OCI-LY7 (cell line): ENCODE measurements at places on chromosomes 4 and X.

DNA sequence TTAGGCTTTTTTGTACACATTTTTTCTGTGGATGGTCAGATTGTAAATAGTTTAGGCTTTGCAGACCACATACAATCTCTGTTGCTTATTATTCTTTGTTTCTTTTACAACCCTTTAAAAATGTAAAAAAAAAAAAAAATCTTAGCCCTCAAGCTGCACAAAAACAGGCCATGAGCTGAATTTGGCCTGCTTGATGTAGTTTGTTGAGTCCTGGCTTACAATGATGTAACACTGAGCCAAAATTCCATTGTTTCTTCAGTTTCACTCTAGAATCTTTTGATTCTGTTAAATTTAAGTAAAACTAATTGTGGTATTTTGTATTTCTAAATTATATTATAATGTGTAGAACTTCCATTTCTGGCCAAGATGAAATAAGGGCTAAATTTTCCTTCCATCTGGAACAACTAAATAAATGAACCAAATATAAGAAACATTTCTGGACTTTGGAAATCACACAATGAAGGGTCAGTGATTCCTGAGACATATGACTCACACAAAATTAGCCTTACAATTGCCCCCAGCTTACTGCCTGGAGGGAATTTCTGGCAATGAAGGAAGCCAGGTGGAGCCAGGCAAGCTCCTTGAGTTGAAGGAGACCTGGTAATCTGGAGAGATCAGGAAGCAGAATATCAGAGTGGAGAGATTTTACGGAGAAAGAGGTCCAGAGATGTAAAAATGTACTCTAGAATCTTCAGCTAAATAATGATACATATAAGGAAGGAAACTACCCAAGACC, 29.8 kb downstream of the IQCM start:
- no peak for DNase-seq

DNA sequence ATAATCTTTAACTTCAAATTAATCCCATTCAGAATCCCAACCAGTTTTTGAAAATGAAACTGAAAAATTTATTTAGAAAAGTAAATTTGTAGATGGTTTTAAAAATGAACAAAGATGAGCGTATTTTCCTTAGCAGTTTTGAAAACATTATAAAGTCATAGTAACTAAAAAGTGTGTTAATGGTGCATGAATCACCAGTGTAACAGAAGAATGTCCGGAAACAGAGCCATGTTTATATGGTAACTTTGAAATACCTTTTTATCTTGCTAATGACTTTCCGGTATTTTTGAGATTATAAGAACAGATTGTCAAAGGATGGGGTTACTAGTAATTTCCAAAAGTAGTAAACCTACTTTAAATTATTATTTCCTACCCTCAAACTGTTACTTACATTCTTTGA, 145.9 kb downstream of the IRS4 start:
- no peak for DNase-seq

- no peak for DNase-seq
These were observed 29.8 kb downstream of the SLC9A6 start for GRCh38 chrX:136015016-136015415.

- no peak for DNase-seq
These were observed 69.7 kb upstream of the TFDP3 start for GRCh38 chrX:133287860-133288259.

- no peak for DNase-seq
These were observed 17.1 kb downstream of the BEX3 start for GRCh38 chrX:103393487-103393886.

DNA sequence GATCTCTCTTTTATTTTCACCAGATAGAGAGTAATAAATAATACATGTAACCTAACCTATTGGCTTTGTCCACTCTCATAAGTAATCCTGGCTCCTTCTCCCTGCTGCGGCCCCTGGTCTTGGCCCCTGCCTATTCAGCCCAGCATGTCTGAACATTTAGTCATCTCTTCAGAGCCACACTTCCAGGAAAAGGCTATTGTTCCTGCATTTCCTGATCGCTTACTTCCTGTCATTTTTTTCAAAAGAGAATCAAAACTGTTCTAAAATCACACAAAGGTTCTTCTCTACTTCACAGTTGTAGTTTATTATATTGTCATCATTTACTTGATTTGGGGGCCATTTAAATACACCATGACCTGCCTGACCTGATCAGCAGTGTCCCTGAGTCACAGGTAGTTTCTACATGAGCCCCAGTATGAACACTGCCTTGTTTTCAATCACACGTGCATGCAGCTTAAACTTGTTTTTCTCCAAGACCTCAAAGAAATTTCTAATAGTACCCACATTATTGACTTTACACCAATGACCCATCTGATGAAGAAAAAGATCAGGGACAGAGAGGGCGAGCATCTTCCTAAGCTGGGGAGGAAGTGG, 47.4 kb upstream of the KDR start:
- DNase-seq = no peak

GRCh38 chr4:123553733-123554637, 157.4 kb downstream of the SPRY1 start:
- no peak for DNase-seq

DNA sequence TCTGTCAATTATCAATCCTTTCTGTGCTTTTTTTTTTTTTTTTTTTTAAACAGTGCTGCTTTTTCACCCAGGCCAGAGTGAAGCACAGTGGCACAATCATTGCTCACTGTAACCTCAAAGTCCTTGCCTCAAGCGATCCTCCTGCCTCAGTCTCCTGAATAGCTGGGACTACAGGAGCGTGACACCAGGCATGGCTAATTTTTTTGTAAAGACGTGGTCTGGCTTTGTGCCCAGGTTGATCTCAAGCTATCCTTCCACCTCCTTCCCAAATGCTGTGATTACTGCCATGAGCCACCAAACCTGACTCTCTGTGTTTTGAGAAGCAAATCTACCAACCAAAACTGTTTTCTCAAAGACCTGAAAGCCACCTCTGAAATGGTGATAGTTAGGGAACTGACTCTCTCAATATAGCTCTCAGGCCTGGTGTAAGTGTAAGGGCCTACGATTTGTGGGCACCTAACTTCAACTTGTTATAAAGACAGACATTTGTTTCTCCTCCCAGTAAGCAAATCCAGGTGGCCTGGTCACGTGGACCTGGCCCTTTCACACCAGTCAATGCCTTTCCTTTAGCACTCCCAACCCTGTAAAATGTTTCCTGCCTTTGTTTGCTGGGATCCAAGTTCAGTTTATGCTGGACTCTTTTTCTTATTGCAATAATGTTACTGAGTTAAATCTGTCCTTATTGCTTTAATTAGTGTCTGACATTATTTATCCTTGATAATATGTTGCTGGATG, 2015.9 kb downstream of the PCDH7 start:
- no peak for DNase-seq

- DNase-seq = no peak
These were observed 251.0 kb upstream of the GPC4 start for GRCh38 chrX:133666256-133666655.

- DNase-seq = no peak
These were observed 241.8 kb downstream of the DTHD1 start for GRCh38 chr4:36523182-36523581.

DNA sequence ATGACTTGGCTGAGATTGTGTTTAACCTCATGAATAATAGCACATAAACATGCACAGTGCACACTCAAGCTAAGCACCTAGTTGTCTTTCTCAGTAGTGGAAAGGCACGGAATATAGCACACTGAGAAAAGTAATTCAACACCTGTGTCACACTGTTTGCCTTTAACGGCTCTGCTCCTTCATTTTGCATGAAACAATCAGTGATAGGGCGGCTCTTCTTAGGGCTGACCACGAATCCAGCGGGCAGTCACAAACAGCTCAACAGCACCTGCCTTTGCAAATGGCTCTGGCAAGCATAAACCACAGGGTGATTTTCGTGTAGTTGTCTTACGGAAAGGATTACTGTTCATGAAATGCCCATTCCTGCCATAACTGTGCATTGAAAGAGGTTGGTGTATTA, 954.0 kb upstream of the TENM3 start:
- no peak for DNase-seq

GRCh38 chr4:7429601-7430078, 5.1 kb downstream of the PSAPL1 start:
- DNase-seq = no peak

DNA sequence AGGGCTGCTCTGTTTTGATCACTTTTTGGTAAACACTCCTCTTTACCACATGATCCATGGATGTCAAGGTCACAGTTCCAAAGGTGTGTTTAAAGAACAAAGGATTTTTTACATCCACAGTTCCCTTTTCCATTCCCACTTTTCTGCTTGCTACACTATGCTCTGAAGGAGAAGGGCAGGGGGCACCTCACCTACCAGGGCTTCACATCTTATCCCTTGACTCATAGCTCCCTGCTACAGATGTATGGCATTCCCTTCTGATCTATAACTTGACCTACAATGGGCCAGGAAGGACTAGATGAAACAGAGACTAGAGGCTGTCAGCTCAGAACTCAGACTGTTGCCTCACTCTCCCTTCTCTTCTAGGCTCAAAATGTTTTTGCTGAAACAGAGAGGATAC, 233.1 kb upstream of the RPS6KA3 start:
- DNase-seq = no peak
